PC-3 (cell line): ENCODE measurements at places on chromosomes 2 and 18. TPM values are rescaled to one million over a fixed set of nuclear protein-coding genes. Genes with fewer than 3 reads are reported as not detected.

ARHGAP25 gene
- not detected in 2 replicates for total RNA-seq

DNA sequence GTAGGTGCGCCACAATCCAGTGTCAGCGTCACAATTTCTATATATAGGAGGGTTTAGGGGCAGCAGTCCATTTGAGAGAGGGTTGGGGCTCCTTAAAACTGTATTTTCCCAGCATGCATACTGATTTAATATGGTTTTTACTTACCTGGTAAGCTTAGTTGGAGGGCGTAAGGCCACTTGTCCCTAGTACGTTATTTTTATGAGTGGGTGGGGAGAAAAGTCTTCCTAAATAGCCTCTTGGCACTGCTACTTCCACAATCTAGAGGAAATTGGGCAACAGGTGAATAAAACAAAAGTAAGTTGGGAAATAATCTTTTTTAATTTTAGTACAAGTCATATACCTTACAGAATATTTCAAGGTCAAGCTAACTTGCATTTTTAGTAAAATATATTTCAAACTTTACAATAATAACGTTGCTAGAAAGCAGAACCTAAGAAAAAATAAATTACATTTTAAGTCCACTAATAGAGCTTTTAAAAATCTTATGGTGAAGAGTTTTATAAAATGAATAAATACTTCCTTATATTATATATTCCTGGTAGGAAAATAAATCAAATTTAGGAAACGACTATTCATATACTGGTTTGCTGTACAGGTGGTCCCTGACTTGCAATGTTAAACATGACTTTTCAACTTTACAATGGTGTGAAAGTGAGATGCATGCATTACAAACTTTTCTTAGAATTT is 20.9 kb downstream of the DHRS9 start:
- DNase-seq = no peak

DNA sequence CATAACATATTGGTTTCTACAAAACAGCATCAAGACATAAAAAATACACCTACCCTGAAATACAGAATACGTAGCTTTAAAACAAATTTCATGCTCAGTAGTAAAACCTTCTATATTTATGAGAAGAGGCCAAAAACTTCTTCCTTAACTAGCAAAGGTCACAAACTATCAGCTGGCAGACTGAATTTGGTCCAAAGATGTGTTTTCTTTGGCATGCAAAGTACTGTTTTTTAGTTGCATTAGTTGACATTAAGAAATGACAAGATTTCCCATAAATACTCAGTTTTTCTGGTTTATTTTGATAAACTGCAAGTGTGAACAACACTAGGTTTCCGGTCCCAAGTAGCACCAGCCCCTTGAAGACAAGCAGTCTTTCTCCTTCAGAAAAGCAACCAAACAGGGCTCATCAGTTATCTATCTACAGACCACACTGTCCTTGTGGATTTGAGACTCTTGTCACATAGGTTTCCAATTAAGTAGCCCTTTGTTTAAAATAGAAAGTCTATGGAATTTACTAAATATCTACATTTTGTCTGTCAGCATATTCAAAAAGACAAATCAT is 35.6 kb downstream of the SLC25A12 start:
- no peak for DNase-seq

- no peak for DNase-seq
Measured at GRCh38 chr2:217523286-217523685, 479.5 kb downstream of the TNS1 start.
